Upper lobe of left lung (tissue), 6 donors: ENCODE measurements at places on chromosomes 3 and 15.

- peak; percentile 31 for DNase-seq
Observed at GRCh38 chr3:138438896-138439295, 4.5 kb downstream of the ESYT3 start.

DNA sequence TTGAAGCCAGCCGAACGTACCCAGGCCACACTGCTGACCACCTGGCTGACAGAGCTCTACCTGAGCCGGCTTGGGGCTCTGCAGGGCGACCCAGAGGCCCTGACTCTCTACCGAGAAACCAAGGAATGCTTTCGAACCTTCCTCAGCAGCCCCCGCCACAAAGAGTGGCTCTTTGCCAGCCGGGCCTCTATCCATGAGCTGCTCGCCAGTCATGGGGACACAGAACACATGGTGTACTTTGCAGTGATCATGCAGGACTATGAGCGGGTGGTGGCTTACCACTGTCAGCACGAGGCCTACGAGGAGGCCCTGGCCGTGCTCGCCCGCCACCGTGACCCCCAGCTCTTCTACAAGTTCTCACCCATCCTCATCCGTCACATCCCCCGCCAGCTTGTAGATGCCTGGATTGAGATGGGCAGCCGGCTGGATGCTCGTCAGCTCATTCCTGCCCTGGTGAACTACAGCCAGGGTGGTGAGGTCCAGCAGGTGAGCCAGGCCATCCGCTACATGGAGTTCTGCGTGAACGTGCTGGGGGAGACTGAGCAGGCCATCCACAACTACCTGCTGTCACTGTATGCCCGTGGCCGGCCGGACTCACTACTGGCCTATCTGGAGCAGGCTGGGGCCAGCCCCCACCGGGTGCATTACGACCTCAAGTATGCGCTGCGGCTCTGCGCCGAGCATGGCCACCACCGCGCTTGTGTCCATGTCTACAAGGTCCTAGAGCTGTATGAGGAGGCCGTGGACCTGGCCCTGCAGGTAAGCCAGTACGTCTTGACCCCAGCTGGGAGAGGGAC lies 6.2 kb downstream of the VPS18 start:
- no peak for DNase-seq

- DNase-seq = no peak
Observed at GRCh38 chr15:33757516-33758232, 210.6 kb upstream of the CHRM5 start.

DNA sequence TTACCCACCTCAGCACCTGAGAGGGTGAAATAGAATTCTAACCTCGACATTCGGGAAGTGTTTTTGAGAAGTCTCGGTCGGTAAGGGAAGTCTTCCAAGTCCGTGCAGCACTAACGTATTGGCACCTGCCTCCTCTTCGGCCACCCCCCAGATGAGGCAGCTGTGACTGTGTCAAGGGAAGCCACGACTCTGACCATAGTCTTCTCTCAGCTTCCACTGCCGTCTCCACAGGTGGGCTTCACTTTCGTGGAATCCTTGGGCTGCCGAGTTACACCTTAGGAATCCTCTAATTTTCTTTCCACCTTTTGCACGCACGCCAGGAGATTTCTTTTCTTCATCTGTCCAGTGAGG lies 775 bp downstream of the CCNDBP1 start:
- no peak for DNase-seq

DNA sequence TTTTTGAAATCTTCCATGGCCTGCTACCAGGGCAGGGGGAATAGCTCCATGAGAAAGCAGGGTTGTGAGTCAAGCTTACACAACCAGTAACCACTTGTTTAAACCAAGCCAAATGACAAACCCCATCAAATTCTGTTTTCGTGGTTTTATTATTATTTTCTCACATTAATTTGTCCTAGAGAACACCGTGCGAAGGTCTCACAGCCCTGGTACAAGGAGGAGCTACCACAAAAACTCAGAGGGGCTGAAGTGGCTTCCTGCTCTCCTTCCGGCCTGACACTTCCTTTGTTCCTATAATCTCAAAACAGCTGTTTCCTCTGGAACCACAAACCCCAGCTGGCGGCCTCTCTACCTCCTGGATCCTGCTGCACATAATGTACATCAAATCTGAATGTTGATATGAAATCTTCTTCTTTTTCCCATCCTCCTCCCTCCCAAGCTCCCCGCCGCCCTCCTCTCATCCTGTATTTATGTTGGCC lies 375.9 kb downstream of the MCTP2 start:
- DNase-seq = peak; percentile 27

- no peak for DNase-seq
Observed at GRCh38 chr3:50573566-50574443, 4.5 kb downstream of the HEMK1 start.

GRCh38 chr3:151869181-151869580 lies 4.3 kb upstream of the SUCNR1 start:
- DNase-seq = no peak

- no peak for DNase-seq
Observed at GRCh38 chr3:135994708-135995337, 29.3 kb downstream of the PPP2R3A start.

DNA sequence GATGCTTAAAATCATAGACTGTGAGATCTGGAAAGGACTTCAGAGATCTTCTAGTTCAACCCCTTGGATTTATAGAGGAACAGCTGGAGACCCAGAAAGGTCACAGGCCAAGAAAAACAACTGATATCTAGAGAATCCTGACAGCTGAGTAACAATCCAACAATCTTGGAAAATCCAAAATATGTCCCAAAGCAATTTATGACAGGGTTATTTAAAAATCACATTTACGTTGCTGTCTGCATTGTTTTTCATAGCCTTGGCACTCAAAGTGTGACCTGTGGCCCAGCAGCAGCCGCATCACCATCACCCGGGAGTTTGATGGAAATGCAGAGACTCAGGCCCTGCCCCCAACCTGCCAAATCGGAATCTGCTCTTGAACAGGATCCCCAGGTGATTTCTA lies 78.8 kb downstream of the FBN1 start:
- no peak for DNase-seq

DNA sequence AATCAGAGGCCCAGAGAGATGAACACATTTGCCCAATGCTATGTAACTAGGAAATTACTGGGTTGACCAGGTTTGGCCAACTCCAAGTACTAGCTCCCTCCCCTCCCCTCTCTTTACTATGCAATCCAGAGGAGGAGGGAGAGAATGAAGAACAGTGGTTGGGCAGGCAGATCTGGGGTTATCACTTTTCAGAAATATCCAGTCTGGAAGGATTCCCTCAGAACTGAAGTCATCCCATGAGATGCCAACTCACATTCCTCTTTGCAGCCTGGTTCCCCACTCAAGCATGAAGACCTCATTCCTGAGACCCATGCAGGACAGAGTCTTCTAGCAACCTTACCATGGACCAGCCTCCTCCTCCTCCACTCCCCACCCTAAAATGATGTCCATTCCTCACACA lies 201.1 kb downstream of the TLE3 start:
- DNase-seq = no peak

GRCh38 chr3:112980080-112980479 lies 5.2 kb upstream of the CD200R1 start:
- no peak for DNase-seq

GRCh38 chr15:95591886-95592285 lies 738.6 kb upstream of the NR2F2 start:
- no peak for DNase-seq

DNA sequence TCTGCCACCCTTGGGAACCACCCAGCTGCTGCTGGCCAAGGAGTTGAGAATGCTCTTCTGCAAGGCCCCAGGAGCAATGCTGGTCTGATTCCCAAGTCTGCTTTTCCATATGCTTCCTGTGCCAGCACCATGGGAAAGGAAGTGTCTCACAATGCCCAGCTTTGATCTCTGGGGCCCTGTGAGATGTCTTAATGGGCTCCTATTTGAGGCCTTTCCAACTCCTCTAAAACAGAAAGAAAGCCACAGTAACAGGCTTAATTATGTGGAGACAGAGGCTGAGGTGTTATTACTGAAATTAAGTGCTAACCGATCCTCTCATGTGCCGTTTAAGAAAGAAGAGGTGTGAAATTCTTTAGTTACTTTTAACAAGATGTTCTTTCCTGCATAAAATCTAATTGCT lies 4.5 kb downstream of the EOGT start:
- no peak for DNase-seq

GRCh38 chr3:194103983-194104751 lies 31.8 kb upstream of the HES1 start:
- DNase-seq = no peak

DNA sequence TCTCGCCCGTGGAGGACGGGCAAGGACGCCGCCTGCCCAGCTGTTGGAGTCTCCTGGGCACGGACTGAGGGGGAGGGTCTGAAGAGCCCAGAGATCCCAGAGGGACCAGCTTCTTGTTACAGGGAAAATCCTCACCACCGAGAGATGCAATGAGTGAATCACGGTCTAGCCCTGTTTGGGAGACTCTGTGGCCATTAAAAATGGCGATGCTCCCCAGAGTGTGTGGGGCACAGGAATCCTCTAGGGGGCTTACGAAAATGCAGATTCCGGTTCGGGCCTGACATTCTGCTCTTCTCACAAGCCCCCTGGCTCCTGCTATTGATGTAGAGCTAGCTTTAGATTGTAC lies 35.5 kb upstream of the EPHB3 start:
- no peak for DNase-seq

- DNase-seq = no peak
Observed at GRCh38 chr15:51917493-51917892, 54.1 kb downstream of the LEO1 start.

DNA sequence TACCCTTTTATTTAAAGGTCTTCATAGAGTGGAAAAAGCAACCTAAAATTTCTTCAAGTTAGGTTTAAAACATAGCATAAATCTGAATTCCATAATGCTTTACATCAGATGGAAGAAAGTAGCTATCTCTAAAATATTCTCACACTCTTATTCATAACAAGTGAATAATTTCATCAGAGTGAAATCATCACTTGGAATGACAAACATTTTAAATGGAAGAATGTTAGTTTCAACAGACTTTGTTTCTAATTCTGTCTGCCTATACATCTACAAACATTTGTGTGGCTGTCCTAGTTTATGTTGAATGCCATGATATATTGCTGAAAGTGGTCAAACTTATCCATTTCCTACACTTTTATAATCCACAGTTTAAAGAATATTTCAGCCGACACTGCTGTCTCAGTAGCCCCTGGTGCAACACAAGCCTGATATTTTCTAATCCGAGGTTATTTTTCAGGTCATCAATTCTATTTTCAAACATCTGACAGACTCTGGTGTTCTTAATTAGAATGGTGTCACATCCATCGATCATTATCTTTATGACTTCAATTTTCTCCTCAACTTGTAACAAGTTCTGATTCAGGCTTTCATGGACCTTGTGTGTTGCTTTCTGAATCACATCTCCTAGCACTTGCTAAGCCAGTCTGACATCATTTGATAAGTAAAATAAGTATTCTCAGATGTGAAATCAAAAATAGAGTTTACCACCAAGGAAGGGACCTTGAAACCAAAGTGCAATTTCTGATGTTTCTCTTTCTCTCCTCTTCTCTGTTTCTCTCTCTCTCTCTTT lies 17.1 kb upstream of the CNTN3 start:
- DNase-seq = no peak

DNA sequence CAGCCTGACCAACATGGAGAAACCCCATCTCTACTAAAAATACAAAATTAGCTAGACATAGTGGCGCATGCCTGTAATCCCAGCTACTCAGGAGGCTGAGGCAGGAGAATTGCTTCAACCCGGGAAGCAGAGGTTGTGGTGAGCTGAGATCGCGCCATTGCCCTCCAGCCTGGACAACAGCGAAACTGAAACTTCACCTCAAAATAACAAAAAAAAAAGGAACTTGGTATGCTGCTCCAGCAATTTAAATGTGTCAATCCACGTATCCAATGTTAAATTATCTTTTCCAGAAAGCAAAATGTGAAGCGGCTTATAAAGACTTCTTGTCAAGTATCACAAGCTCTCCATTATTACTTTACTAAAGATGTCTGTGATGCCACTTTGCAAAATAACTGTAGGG lies 9.9 kb upstream of the ARIH1 start:
- no peak for DNase-seq

DNA sequence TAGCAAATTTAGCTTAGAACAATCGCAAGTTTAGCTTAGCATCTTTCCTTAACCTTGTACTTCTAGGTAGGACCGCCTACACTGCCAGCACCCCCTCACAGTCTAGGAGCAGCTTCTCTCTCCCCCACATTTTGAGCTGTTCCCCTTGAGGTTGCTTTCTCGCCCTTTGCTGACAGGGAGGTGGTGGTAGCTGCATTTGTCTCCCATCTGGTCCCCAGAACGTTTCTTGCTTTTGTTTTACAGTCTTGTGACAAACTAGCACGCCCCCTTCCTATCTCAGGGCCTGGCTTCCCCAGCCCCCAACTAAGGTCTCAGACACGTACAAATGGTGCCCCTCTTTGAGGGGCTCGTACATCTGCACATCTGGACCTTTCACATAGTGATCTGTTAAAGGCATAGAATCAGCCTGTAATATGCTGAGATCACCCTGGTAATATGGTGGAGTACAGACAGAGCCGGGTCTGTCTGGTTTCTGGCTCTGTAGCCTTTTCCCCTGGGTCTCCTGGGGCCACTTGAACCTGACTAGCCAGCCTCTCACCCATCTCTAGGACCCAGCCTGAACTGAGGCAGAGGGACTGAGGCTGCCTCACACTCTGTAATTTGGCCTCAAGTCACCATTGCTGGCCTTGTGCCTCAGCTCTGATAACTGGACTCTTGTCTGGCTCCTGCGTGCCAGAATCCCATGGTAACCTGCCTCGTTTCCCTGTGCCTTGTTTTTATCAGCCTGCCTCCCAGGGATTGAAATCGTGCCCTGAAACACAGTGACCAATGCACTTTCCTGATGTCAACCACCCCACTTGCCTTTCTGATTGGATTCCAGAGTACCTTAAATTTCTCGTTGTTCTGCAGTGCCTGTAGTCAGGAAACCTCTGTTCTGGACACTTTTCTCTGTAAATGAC lies 27.7 kb downstream of the CRTC3 start:
- no peak for DNase-seq

GRCh38 chr3:149120051-149120972 lies 9.1 kb upstream of the HPS3 start:
- no peak for DNase-seq

DNA sequence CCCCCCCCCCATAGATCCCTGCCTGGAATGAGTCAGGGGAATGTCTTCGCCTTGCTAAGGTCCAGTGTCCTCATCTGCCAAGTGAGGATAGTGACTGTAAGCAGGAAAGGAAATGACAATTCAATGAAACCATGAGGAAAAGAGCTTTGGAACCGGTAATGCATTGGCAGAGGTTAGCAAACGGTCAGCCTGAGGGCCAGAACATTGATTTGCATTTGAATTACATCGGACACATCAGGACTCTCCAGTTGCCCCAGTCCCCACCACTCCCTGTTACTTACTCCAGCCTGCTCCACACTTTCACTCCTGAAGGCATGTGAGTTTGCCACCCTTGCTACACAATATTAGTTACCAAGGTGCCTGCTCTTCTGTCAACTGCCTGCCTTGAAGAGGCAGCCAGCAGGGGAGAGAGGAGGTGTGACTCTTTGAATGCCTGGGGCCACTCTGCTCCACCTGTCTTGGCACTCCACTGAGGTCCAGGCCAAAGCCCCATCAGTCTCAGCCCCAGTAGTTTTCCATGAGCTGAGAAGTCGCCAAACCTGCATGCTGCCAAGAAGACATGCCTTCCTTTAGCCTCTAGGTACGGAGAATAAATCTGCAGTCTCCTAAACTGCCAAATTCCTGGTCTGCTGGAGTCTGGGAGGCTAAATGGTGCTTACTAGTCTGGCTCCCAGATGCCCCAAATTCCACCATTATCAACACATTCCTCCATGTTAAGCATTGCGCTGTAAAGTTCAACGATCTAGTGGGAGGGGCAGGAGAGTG lies 191.7 kb upstream of the TLE3 start:
- DNase-seq = peak; percentile 71
